ENCODE measurements at places on chromosomes 6 and 20.

- no peak overlapping the region for H3K27ac ChIP-seq
- no peaks in the 10 kb centered on the region for H3K27me3 ChIP-seq
- no peaks in the 10 kb centered on the region for H3K36me3 ChIP-seq
- no peak overlapping the region for H3K4me3 ChIP-seq
Measured at GRCh38 chr20:62824476-62825332, 7.9 kb downstream of the COL9A3 start.

- H3K27ac ChIP-seq: no peak overlapping the region
- H3K4me1 ChIP-seq: no peaks in the 10 kb centered on the region
- no peak overlapping the region for H3K4me3 ChIP-seq
- peaks cover 16% of the 10 kb centered on the region for H3K27me3 ChIP-seq
- no peaks in the 10 kb centered on the region for H3K36me3 ChIP-seq
Measured at GRCh38 chr6:6418421-6418820, 98.0 kb upstream of the F13A1 start.

- no peak for DNase-seq
- no peaks in the 10 kb centered on the region for H3K27me3 ChIP-seq
- no peaks in the 10 kb centered on the region for H3K36me3 ChIP-seq
- no peaks in the 10 kb centered on the region for H3K4me1 ChIP-seq
Measured at GRCh38 chr20:22374066-22374465, 210.3 kb downstream of the FOXA2 start.

GRCh38 chr20:24736131-24736843, 212.8 kb upstream of the CST7 start:
- H3K4me1 ChIP-seq: peaks cover 7% of the 10 kb centered on the region
- no peak overlapping the region for H3K27ac ChIP-seq
- H3K36me3 ChIP-seq: no peaks in the 10 kb centered on the region
- H3K27me3 ChIP-seq: no peaks in the 10 kb centered on the region

- no peaks in the 10 kb centered on the region for H3K27me3 ChIP-seq
- peaks cover 30% of the 10 kb centered on the region for H3K4me1 ChIP-seq
- H3K4me3 ChIP-seq: no peak overlapping the region
- H3K36me3 ChIP-seq: peaks cover 10% of the 10 kb centered on the region
Measured at GRCh38 chr6:161265554-161265953, 8.3 kb downstream of the AGPAT4 start.

GRCh38 chr20:2536560-2536986, at the start of gene TMC2:
TSS of gene TMC2 (plus strand) at chr20:2536573. CDS start at chr20:2536622, 49 bp downstream.
- H3K27ac ChIP-seq: no peak within 1 kb of the TSS
- peaks cover 63% of the 10 kb centered on the region for H3K27me3 ChIP-seq
- H3K36me3 ChIP-seq: peaks cover 6% of the 10 kb centered on the region

GRCh38 chr20:49420292-49420691, 62.2 kb downstream of the KCNB1 start:
- no peak overlapping the region for H3K27ac ChIP-seq
- H3K4me3 ChIP-seq: no peak overlapping the region
- H3K36me3 ChIP-seq: peaks cover 3% of the 10 kb centered on the region
- H3K4me1 ChIP-seq: peaks cover 3% of the 10 kb centered on the region
- DNase-seq: no peak
- peaks cover 49% of the 10 kb centered on the region for H3K27me3 ChIP-seq

- peak overlapping the region; percentile 86 for H3K27ac ChIP-seq
- peaks cover 50% of the 10 kb centered on the region for H3K4me1 ChIP-seq
- H3K4me3 ChIP-seq: peak overlapping the region; percentile 39
Measured at GRCh38 chr6:118899948-118900347, 6.0 kb downstream of the ASF1A start.

- H3K4me3 ChIP-seq: peak overlapping the region; percentile 94
- H3K4me1 ChIP-seq: peaks cover 40% of the 10 kb centered on the region
- no peak for DNase-seq
- peaks cover 8% of the 10 kb centered on the region for H3K36me3 ChIP-seq
- peak overlapping the region; percentile 93 for H3K27ac ChIP-seq
Measured at GRCh38 chr6:43054206-43054943, 724 bp upstream of the CUL7 start.

DNA sequence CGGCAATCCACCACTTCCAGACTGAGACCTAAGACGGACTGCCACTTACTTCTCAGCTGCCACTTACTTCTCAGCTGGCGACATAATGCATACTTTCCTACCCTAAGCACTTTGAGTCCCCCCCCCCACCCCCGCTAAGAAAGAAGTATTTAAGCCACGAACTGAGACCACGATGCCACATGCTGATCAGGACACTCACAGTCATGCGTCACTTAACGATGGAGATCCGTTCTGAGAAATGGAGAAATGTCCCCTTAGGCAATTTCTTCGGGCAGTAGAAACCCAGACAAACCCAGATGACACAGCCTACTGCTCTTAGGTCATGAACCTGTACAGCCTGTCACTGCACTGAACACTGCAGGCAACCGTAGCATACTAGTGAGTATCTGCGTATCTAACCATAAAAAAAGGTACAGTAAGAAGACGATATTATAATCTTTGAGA, 690 bp downstream of the IFNGR1 start:
- peaks cover 3% of the 10 kb centered on the region for H3K36me3 ChIP-seq
- H3K4me1 ChIP-seq: peaks cover 44% of the 10 kb centered on the region
- no peaks in the 10 kb centered on the region for H3K27me3 ChIP-seq
- DNase-seq: peak; percentile 15
- H3K4me3 ChIP-seq: peak overlapping the region; percentile 100

- no peak overlapping the region for H3K27ac ChIP-seq
- no peak for DNase-seq
- no peaks in the 10 kb centered on the region for H3K36me3 ChIP-seq
- peaks cover 10% of the 10 kb centered on the region for H3K4me1 ChIP-seq
Measured at GRCh38 chr6:108442770-108443520, 117.8 kb upstream of the FOXO3 start.

DNA sequence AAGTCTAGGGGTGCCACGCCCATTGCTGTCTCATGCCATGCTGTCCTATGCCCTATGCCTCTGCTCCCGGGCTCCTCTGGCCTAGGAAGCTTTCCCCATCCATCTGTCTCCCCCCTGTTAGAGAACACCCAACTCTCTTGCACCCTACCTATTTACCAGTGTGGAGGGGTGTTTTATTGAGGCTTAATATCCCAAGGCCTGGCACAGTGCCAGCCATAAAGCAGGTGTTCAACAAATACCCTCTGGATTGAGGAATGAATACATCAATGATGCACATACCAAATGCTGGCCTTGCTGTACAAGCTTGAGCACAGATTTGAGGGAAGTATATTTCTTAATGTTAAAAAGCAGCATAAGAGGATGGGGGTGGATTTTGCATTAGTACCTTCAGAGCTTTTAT, 38.3 kb downstream of the METTL24 start:
- no peak overlapping the region for H3K27ac ChIP-seq
- no peak for DNase-seq
- H3K4me1 ChIP-seq: peaks cover 2% of the 10 kb centered on the region
- H3K36me3 ChIP-seq: no peaks in the 10 kb centered on the region
- peaks cover 51% of the 10 kb centered on the region for H3K27me3 ChIP-seq

- H3K4me3 ChIP-seq: no peak overlapping the region
- DNase-seq: no peak
- H3K36me3 ChIP-seq: no peaks in the 10 kb centered on the region
- H3K27me3 ChIP-seq: no peaks in the 10 kb centered on the region
- H3K27ac ChIP-seq: no peak overlapping the region
Measured at GRCh38 chr6:49890988-49891387, 24.7 kb upstream of the CRISP1 start.

DNA sequence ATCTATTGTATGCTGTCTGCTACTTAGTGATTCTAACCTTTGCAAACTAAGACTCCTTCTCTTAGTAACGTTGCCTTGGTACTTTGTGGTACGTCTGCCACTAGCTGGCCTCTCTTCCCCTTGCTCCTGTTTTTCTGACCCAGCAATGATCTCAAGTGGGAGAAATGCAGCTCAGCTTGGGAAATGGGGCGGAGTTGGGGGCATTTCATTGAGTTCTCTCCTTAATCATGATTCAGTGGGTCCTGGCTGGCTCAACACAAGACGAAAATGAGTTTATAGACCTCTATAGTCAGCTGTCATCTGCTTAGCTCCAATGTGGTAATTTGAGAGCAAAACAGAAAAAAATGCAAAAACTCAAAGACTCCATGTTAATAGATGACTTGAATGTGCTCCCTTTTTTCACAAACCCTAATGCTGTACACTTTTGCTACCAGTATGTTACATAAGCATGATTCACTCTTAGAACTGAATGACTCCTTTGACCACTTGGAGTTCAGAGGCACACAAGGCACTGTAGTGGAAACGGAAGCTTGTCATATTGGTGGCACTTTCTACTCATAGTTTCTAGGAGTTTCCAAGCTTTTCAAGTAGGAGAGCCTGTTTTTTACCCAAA, 55.3 kb upstream of the SOX4 start:
- H3K4me3 ChIP-seq: no peak overlapping the region
- H3K27me3 ChIP-seq: peaks cover 21% of the 10 kb centered on the region
- no peak overlapping the region for H3K27ac ChIP-seq
- H3K36me3 ChIP-seq: peaks cover under 1% of the 10 kb centered on the region
- no peaks in the 10 kb centered on the region for H3K4me1 ChIP-seq

DNA sequence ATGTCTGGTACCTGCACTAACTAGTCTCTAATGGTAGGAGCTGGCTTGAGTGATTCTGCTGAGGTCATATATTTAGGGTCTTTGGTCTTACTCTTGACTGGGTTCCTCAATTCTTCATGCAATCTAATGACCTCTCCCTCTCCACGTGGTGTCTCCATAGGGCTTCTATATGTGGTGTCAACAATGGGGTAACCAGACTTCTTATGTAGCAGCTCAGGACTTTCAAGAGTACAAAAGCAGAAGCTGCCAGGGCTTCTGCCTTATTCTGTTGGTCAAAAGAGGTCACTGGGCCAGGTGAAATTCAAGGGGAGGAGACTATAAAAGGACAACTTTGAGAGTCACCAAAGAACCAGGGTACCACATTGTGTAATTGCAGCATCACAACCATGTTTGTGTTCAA, 54.3 kb downstream of the NUS1 start:
- H3K4me1 ChIP-seq: no peaks in the 10 kb centered on the region
- H3K36me3 ChIP-seq: no peaks in the 10 kb centered on the region

- DNase-seq: no peak
- no peak overlapping the region for H3K4me3 ChIP-seq
- H3K4me1 ChIP-seq: no peaks in the 10 kb centered on the region
Measured at GRCh38 chr20:4550740-4551139, 171.0 kb upstream of the PRND start.

DNA sequence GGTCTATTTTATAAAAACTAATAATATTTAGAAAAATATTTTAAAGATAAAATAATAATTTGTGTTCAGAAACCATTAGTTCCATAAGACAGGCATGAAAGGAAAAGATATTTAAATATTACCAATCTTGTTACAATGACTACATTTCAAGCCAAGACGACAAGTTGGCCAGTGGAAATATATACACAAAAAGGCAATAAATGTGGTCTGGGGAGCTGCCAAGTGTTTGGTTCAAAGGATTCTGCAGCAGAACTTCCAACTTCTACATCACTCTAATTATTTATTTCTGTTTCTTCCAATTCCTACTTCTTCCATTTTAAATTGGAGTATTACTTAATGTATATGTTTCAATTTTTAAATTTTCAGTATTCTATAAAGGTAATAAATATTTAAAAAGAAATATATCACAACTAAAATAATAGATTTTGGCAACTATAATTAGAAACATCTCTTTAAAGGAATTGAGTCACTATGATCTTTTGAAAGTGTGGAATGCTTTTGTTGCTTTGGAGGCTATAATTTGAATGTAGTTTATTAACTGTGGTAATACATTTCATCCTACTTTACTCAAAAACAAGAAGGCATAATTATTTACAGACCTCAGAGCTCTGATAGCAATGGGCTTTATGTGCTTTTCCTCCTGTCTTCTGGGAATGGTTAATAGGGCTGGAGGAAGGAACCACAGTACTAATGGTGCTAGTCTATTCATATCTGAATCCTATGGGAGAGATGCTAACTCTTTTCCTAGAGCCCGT, 129.7 kb upstream of the FAM184A start:
- H3K27ac ChIP-seq: no peak overlapping the region
- no peak overlapping the region for H3K4me3 ChIP-seq
- H3K27me3 ChIP-seq: no peaks in the 10 kb centered on the region
- no peak for DNase-seq
- H3K36me3 ChIP-seq: peaks cover 9% of the 10 kb centered on the region
- peaks cover 18% of the 10 kb centered on the region for H3K4me1 ChIP-seq

- no peak for DNase-seq
- peaks cover 3% of the 10 kb centered on the region for H3K36me3 ChIP-seq
- H3K4me1 ChIP-seq: peaks cover 3% of the 10 kb centered on the region
- H3K27me3 ChIP-seq: peaks cover 83% of the 10 kb centered on the region
Measured at GRCh38 chr6:100468016-100468622, 3.4 kb upstream of the SIM1 start.

- no peaks in the 10 kb centered on the region for H3K36me3 ChIP-seq
- H3K27ac ChIP-seq: peak overlapping the region; percentile 54
- peak overlapping the region; percentile 73 for H3K4me3 ChIP-seq
- H3K4me1 ChIP-seq: peaks cover 10% of the 10 kb centered on the region
- DNase-seq: no peak
- H3K27me3 ChIP-seq: no peaks in the 10 kb centered on the region
Measured at GRCh38 chr6:30227242-30227722, 14.1 kb upstream of the TRIM26 start.

GRCh38 chr6:121338956-121339355, 4.7 kb upstream of the TBC1D32 start:
- no peak overlapping the region for H3K4me3 ChIP-seq
- H3K27me3 ChIP-seq: peaks cover 34% of the 10 kb centered on the region
- DNase-seq: no peak
- peaks cover 3% of the 10 kb centered on the region for H3K36me3 ChIP-seq

- H3K27me3 ChIP-seq: no peaks in the 10 kb centered on the region
- no peaks in the 10 kb centered on the region for H3K36me3 ChIP-seq
- peak overlapping the region; percentile 68 for H3K27ac ChIP-seq
- no peak overlapping the region for H3K4me3 ChIP-seq
Measured at GRCh38 chr20:32577657-32578056, 7.5 kb downstream of the NOL4L start.

DNA sequence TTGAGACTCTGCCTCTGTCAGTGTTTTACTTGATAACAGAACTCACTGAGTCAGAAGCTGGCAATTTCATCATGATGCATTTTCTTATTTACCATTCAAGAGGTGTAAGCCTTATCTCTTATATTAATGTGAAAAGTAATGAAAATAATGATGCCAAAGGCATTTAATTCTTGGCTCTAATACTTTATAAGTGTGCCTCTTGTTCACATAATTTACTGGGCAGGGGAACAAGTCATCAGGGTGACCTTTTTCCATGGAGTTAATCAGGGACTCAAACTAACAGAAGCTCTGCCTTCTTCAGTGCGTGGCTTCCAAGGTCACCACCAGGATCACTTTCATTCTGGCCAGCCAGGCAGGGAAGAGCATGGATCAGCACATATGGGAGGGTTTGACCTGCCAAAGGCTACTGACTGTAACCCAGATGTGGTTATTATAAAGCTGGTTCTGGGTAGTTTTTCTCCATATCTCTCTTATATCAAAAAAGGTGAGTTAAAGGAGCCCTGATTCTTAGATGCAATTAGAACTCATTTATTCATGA, 5.2 kb upstream of the PLCB1 start:
- no peak overlapping the region for H3K27ac ChIP-seq
- peaks cover 6% of the 10 kb centered on the region for H3K4me1 ChIP-seq
- no peak overlapping the region for H3K4me3 ChIP-seq
- H3K27me3 ChIP-seq: peaks cover 42% of the 10 kb centered on the region

- H3K27ac ChIP-seq: no peak overlapping the region
- no peak overlapping the region for H3K4me3 ChIP-seq
- H3K4me1 ChIP-seq: peaks cover 2% of the 10 kb centered on the region
Measured at GRCh38 chr6:14240411-14241166, 123.0 kb downstream of the CD83 start.

All from T-helper 17 cell (primary cell).